Omental fat pad (tissue), 4 donors: ENCODE measurements at places on chromosomes 1 and 21. TPM values are rescaled to one million over a fixed set of nuclear protein-coding genes. Genes with fewer than 3 reads are reported as not detected.

GRCh38 chr1:222691016-222691415 lies 21.3 kb downstream of the AIDA start:
- no peak for DNase-seq

GRCh38 chr1:234292011-234292410 lies 81.2 kb upstream of the COA6 start:
- DNase-seq = no peak

DNA sequence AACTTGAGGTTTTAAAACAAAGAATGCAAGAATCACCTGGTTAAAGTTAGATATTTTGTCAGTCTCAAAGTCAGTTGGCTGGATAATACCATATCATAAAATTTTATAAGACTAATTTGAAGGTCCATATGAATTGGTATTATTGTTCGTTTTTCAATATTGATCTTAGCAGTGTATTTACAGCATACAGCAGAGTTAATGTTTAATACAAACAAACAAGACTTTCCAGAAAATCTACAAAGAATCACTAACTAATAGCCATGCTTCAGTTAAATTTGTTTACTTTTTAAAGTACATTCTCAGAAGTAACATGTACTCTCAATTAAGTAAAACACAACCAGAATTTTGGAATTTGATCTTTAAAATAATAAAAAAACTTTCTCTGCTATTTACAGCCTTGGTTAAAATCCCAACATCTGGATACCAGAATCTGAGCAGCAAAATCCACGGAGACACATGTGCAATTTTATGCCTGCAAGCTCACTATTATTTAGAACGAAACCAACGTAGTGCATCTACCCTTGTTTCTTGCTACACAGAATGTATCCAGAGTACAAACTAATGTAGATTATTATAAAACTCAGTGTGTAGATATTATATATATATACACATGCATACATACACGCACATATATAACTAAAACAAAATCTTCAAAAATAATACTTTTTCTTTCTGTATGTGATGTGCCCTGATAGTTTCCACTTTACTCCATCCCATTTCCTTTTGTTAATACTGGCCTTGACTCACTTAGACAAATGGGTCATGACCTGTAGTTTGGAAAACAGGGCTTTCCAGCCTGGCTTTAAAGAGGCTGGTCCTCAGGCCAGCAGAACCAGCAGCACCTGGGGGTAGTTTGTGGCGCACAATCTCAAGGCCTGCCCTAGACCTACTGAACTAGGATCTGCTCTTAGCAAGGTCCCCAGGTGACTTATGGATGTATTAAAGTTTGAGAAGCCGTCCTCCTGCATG lies 63.6 kb upstream of the ERG start:
- no peak for DNase-seq

DNA sequence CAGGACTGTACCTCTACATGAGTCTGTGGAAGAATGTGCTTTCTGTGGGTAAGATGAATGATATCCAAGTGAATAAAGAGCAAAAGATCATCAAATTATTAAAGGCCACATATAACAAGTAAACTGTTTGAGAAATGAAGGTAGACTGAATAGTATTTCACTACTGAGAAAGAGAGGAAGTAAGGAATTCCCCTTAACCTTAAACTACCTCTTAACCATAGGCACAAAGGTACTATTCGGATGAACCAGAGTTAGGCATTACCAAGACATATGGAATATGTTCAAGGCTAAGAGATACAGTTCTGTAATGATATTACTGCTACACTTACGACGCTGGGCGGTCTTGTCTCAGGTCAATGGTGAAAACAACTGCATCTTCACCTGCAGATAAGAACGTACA lies 25.5 kb downstream of the DCAF8 start:
- DNase-seq = no peak

- no peak for DNase-seq
Observed at GRCh38 chr1:10065344-10065685, 32.6 kb downstream of the UBE4B start.

DNA sequence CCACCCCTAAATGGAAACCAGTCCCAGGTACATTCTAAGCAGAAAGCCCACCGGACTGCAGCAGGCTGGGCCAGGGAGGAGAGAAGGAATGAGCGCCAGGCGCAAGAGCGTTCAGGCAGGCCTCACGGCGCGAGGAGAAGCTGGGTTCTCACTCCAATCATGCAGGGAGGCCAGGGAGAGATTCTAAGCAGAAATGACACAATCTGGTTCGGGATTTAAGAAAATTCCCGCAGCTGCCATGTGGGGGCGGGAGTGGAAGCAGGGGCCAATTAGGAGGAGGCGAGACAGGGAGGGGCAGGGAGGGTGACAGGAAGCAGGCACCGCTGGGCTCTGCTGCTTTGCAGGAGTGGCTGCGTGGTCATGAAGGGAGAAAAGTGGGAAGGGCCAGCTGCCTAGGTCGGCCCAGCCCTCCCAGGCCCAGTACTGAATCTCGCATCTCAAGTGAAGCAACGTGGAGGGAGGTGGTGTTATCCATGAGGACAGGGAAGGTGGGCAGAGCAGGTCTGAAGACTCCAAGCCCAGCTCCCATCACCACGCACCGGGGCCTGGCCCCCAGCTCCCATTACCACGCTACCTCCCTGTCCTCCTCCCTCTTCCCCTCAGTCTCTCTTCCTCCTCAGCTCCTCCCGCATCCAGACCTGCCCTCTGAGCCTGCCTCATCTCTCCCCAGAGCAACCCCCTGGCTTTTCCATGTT lies 11.8 kb downstream of the NPHP4 start:
- DNase-seq = no peak

DNA sequence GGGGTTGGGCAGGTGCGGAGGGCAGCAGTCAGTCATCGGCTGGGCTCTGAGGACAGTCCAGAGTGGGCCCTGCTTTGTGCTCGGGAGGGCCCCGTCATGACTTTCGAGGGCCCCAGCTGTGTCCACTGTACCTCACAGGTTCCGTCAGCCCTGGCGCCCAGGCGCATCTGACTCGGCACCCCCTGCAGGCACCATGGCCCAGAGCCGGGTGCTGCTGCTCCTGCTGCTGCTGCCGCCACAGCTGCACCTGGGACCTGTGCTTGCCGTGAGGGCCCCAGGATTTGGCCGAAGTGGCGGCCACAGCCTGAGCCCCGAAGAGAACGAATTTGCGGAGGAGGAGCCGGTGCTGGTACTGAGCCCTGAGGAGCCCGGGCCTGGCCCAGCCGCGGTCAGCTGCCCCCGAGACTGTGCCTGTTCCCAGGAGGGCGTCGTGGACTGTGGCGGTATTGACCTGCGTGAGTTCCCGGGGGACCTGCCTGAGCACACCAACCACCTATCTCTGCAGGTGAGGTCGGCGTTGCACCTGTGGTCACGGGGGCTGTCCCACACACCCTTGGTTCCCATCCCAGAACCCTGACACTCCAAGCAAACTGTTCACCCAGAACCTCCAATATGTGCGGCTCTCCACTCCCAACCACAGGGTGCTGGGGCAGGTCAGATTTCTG lies 7.8 kb downstream of the PODN start:
- peak; percentile 15 for DNase-seq

GRCh38 chr1:246677842-246678241 lies 46.4 kb upstream of the SCCPDH start:
- no peak for DNase-seq

- DNase-seq = no peak
Observed at GRCh38 chr1:17577907-17578297, 38.4 kb downstream of the ARHGEF10L start.

DNA sequence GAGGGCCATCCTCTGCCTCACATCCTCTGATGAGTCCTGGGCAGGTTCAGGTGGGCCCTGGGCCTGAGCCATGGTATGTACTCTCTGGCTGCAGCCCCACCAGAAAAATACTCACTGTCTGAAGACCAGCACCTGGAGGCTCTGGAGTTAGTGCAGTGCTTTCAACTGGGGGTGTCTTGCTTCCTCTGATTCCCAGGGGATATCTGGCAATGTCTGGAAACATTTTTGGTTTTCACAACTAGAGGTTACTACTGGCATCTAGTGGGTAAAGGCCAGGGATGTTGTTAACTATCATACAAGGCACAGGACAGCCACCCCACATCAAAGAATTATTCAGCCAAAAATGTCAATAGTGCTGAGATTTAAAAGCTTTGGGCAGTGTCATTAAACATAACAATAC lies 152.7 kb downstream of the HIVEP3 start:
- DNase-seq = no peak

DNA sequence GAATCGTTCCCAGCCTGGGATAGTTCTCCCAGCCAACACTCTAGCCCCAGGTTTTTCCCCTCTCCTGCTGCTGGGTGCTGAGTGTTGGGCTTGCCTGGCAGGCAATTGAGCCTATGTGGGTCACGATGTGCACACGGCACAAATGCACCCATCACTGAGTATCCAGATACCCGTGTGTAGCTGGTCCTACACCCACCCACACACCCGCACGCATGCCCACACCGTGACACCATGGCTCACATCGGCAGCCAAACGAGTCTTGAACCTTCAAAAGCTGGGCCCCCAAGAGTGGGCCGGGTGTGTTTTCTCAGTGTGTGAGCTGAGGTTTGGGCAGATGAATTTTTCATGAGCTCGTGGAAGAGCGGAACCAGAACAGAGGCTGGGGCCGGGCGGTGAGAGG lies 188.5 kb downstream of the GRIK3 start:
- no peak for DNase-seq

DNA sequence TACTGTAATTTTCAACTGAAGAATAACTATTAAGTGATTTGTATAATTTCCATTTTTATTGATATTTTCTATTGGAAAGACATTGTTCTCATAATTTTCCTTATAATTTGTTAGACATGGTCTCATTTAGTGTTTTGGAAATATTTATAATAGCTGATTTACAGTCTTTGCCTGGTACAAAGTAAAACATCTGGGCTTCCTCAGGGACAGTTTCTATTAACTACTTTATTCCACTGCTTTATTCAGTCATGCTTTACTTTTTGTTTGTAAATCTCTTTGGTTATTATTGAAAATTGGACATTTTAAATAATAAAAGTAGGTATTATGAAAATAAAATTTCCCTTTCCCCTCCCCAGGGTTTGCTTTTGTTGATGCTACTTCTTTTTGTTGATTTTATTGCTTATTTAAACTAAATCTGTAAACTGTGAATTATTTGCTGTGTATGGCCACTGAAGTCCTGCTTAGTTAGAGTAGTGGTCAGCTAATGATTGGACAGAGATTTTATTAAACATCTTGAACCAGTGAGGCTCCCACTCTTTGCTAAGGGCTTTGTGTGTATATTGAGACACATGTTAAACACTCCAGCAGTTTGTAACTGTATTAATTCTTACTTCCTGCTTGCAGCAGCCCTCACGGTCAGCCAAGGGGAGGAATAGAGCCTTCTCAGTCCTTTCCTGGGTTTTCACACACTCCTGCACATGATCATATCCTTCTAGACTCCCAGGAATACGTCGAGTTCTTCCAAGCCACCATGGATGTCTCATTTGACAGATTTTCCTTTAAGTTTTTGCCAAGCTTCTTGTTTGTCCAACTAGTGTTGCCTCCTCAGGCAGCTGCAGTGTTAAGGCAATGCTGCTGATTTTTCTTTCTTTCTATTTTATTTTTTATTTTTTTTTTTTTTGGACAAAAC lies 994.6 kb upstream of the PRMT6 start:
- no peak for DNase-seq

DNA sequence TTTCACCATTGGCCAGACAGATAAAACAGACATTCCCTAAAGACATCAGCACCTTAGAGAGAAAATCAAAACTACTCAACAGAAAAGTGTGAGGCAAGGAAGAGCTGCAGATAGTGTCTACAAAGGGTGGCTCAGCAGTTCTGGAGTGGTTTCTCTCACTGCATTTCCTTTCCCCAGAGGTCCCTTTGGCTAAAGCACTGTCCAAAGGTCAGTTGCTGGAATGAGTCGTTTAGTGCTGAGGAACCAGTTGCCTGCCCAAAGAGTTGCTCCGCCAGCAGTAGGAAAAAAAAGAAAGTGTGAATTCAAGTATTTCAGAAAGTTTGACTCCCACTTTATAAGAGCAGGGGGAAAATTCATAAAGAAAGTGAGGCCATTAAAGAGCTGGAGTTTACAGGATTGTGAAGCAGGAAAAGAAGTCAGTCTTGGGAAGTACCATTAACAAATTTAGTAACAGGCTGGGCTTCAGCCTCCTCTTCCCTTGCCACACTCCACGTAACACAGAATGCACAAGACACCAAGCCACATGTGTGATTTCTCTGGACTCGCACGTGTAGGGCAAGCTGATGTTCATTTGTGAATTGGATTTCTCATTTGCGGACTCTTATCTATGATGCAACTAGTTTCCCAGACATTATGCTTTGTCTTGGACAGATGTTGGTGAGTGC lies 122.2 kb downstream of the RUNX1 start:
- no peak for DNase-seq

DNA sequence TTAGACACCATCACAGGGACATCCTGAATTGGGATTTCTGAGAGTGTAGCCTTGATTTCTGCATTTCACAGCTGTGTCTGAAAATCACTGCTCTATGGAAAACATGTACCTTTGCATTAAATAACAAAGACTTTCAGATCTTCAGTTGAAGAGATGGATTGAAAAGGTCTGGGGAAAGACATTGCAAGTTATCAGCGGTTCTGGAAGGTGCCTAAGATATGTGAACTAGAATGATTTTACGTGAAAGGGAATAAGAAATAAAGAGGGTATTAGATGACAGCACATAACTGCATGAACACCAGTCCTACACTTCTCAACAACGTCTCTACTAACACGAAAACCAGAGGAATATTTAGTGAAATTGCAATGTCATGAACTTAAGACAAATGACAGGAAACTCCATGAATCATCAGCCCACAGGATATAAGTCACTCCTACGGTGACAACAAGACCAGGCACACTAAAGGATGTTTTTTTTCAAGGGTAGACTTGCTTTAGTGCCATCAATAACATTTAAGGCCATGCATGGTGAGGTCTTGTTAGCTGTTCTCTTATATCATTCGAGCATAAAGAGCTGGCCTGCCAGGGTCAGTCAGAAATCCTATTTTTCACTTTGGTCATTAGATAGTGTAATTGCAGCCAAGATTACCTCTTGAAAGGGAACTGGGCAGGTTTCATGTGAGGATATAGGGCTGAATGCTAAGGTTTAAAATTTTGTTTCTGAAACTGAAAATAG lies 283.1 kb downstream of the GRIK1 start:
- no peak for DNase-seq

DNA sequence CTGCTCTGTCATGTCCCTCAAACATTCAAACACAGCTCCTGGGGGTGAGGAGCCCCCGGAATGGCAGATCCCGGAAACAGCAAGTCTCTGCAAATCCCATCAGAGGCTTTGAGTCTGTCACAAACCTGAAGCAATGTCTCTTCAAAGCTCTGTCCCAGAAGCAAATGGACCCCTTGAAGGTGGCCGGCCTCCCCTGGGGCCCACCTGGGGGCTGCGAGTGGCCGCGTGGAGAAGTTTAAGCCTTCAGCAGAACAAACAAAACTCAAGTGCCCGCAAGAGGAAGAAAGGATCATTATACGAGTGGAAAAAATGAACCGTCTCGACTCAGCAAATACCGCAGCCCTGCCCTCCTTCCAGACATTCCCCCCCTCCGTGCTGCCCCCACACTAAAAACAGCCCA lies 53.3 kb downstream of the PRDM16 start:
- no peak for DNase-seq

GRCh38 chr1:60287536-60287935 lies 214.0 kb upstream of the C1orf87 start:
- no peak for DNase-seq

GRCh38 chr1:53869454-53870117 lies 20.0 kb downstream of the YIPF1 start:
- DNase-seq = no peak

Gene CACYBP
- 53.2 TPM for total RNA-seq

Gene TMEM240
- total RNA-seq = 2.6 TPM

Gene APCS
- not detected for total RNA-seq

Gene PTBP2
- total RNA-seq = 39.5 TPM

Gene GCSAML
- total RNA-seq = 4.6 TPM

Gene CRNN
- not detected for total RNA-seq

Gene C8A
- total RNA-seq = not detected

Gene SPRR3
- not detected for total RNA-seq

Gene TGFB2
- total RNA-seq = 3.5 TPM

Gene SIPA1L2
- 48.1 TPM for total RNA-seq

Gene KIF14
- total RNA-seq = 0.19 TPM

Gene OR6Y1
- not detected for total RNA-seq
